GM20000 (cell line): ENCODE measurements at places on chromosomes 16 and 17.

DNA sequence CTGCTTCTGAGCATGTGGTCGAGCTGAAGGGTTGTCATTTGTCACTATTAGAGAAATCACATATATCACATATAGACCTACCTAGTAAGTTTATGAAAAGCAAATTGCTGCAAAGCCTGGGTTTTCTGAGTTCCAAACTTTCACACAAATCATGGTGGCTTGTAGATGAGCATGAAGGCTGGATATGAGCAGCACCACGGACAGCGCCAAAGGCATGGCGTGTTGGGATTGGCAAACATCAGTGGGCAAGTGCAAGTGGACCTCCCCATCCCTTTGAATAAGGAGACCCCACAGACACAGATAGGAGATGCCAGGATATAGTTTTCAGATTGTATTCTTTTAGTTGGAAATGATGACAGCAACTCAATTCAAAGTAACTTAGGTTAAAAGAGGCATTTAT lies 77.6 kb upstream of the CACNG3 start:
- no peak for DNase-seq

DNA sequence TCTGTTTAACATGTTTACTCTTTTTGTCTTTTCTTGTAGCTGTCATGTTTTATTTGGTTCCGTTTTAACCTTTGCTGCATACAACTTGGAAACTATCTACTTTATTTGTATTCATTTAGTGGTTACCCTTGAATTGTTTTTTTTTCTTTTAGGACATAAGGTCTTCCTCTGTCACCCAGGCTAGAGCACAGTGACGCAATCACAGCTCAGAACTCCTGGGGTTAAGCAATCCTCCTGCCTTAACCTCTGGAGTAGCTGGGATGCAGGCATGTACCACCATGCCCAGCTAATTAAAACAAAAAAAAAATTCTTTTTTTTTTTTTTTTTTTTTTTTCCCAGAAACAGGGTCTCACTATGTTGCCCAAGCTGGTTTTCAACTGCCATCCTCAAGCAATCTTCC lies 29.8 kb upstream of the USP43 start:
- no peak for DNase-seq

DNA sequence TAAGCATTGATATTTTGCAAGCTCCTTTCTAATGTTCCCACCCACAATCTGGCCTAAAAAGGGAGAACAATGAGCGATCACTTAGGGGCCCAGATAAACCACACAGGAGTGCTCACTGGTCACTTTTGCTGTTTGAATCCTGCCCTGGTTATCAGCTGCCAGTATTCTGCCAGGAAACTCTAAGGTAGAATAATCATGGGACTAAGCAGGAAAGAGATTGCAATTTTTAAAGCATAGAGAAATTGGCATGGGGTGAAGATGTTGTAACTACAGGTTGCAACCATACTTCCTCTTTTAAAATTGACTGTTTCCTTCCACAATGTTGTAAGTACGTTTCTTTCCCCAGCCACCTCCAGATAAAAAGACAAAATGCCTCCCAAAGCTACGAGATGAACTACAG lies 251.2 kb upstream of the CDH11 start:
- DNase-seq, result no peak

GRCh38 chr16:70749006-70749678 lies 51.8 kb downstream of the VAC14 start:
- no peak for DNase-seq

GRCh38 chr17:79695293-79695790 lies 35.4 kb upstream of the ENPP7 start:
- DNase-seq, result no peak
